BJ (cell line): ENCODE measurements at places on chromosomes 1 and 21.
A peak's percentile ranks its signal among the peaks of the same experiment; 100 is the strongest.

DNA sequence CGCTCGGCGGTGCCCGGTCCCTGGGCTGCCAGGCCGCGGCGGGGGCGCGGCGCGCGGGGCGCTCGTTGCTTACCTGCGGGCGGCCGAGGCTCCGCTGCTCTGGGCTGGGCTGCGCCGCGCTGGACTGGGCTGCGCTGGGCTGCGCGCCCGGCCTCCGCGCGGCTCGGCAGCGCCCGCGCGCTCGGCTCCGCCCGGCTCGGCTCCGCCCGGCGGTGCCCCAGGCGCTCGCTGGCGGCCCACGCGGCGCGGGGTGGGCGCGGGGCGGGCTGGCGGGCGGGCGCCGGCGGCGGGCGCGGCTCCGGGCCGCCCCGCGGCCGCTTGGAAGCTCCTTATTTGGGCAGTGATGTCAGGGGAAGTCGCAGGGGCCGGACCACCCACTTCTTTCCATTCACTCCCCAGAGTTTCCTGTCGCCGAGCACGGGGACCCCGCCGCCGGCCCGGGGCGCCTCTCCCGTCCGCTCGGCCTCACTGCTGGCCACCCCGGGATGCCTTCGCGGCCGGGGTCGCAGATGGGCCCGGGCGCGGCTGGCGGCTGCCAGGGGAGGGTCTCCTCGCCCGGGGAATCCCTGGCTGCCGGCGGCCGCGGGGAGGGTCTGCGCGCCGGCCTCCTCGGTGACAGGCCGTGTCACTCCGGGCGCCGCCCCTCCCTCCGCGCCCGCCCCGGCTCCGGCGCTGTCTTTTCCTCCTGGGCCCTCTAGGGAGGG, 177.7 kb upstream of the EDN2 start:
- DNase-seq = no peak

DNA sequence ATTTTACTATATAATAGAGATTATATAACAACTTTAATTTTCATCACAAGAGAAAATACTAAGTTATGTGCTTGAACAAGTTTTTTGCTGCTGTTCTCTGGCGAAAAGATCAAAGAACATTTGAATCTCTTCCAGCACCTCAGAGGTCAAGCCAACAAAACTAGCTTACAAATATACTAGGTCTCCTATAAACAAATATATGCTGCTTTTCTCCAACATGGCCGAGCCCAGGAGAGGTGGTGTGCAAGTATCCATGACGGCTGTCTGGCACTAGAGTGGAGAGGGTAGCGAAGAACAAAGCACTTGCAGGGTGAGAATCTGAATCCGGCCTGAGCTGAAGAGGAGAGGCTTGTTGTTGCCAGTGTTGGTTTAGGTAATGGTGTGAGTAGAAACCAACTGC, 7.5 kb upstream of the FMO3 start:
- no peak for DNase-seq

DNA sequence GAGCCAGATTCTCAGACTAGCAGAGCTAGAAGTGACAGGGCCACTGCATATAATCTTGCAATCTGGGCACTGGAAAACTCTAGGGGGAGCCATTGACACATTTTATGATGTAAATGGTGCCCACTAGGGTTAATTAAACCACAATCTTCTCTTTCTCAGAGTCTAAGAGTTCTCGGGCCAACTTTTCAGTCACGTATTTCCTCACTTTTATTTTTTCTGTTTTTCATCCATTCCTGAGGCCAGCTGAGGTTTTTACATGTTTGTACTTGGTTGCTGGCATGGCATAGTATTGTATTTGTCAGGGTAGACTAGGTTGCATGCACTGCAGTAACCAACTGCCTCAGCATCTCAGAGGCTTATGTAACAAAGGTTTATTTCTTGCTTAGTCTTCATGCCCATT, 138.2 kb downstream of the ZNF326 start:
- no peak for DNase-seq

DNA sequence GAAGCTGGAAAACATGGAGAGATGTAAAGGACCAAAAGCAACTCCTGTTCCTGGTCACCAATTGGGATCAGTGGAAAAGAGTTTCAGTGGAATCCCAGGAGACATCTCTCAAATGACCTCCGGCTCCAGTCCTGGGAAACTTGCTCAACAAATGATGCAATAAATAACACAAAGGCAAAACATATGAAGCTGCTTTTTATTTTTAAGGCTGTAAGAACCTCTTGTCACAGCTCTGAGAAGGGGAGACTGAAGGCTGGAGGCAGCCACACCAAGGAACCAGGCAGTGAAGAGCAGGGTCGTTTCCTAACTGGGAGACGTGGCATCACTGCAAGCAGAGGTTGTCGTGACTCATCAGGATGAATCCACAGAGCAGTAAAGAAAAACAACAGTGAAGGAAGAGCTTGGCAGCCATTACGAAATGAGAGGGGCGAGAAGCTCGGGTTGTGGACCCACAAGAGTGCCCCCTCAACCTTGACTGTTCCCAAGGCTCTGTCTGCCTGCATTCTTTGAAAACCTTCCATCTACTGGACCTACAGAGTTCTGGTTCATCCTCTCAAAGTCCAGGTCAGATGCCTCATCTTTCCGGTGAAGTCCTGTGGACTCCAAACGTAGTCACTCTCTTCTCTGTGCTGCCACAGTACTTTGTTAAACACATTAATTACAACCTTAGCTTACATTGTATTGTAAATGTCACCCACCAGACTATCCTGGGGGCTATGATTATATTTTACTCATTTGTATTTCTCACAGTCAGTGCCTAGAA, 32.1 kb downstream of the JAK1 start:
- peak; percentile 48 for DNase-seq

DNA sequence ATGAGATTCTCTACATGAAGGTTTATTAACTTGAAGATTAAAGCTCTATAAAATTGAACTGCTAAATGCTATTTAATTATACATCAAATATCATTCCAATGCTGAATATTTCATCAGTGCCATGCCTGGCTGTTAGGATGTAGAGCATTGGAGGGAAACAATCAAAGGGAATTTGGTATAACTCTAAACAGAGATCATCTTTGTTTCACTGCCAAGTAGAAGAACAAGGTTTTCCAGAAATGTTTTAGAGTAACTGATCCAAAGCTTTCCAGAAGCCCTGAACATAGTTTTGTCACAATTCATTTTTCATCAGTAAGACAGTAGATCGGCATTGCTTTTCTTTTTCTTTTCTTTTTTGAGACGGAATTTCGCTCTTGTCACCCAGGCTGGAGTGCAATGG, 5.9 kb upstream of the DSTYK start:
- no peak for DNase-seq
